Cardiac fibroblast (primary cell): ENCODE measurements at places on chromosomes 13 and 19.

DNA sequence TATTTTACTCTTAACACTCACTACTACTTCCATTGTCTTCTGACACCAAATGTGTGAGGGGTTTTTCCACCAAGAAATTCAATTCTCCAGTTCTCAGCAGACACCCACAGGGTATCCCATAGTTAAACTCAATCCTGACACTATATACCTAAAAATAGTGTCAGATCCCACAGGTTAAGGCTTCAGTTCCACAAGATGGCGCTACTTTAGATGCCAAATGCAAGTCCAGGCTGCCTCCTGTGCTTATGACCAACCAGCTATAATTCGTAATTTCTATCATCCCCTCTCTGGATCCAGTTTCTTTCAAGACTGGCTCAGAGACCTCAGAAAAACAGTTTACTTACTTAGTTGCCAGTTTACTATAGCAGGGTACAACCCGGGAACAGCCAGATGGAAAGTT, 1146.2 kb upstream of the SPRY2 start:
- DNase-seq, result peak; percentile 6

- no peak for DNase-seq
Observed at GRCh38 chr13:76231522-76232167, 595.5 kb downstream of the LMO7 start.

GRCh38 chr13:51623473-51623872, 39.2 kb downstream of the WDFY2 start:
- no peak for DNase-seq

- no peak for DNase-seq
Observed at GRCh38 chr13:90884066-90884465, 463.4 kb upstream of the MIR17HG start.

DNA sequence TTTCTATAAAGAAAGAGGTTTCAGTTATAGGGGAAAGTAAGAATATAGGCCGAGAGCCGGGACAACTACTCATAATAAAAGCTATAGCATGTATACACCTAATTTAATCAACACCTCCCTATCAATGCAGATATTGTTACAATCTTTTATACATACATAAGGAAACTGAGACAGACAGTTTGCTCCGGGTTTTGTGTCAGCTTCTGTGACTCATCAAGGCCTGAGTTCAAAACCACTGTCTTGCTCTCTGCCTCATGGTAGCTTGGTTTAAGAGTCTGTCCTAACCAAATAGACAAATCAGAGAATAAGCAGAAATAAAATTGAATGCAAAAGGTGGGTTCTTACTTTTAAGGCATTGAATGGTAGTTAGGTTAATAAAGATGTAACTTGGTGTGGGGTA, 222.9 kb downstream of the GGACT start:
- DNase-seq, result no peak

DNA sequence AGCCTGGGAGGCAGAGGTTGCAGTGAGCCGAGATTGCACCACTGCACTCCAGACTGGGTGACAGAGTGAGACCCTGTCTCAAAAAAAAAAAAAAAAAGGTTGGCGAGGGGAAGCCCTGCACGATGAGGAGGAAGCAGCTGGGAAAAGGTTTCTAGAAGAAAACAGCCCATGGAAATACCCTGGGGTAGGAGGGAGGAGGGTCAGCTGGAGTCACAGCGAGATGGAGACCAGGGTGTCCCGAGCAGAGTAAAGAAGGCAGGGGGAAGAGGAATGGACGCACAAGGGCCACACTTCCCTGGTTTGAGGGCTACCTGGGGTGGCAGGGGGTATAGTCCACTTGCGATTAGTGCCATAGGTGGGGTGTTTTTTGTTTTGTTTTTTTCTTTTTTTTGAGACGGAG, 6.4 kb downstream of the KANK3 start:
- no peak for DNase-seq

- DNase-seq, result no peak
Observed at GRCh38 chr13:99693351-99693750, 192.1 kb downstream of the TM9SF2 start.

- DNase-seq, result peak; percentile 55
Observed at GRCh38 chr13:42615691-42616090, 41.7 kb downstream of the TNFSF11 start.

DNA sequence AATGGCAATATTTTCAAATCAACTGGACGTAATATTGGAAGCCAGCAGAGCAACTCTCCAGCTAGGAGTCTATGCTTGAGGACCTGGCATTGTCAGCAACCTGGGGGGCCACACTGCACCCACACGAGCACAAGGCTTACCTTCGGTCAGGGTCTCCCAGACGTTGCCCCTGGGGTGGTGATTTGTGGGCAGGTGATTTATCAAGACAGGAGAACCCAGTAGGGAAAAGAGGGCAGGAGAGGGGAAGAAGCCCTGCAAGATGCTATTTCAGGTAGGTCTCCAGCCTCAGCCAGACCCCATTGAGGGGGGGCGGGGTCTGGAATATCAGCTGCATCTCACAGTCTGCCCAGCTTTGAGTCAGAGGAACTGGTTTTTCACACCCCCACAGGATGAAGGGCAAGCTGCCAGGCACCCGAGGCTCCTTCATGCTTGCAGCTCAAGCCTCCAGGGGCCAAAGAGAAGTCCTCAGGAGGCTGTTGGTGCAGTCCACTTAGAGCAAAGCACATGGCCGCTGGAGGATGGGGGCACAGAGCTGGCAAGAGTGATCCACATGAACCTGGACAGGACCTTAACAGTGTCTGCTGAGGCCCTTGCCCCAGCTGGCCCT, 80.9 kb upstream of the UQCRFS1 start:
- no peak for DNase-seq

DNA sequence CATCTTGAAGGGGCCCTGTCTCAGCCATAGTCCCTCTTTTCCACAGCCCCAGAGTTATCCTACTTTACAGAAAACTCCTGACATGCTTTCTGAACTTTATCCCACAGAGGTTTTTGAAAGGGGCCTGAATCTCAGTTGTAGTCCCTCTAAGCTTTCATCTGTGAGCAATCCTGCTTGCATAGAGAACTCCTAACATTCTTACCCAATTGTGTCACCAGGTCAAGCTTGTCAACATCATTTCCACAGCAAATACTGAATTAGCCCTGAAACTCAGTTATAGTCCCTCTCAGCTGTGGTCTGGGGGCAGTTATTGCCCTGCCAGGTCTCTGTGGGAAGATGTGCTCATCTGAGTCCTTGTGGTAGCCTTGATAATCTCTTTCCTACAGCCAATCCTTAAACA, 2190.3 kb upstream of the PCDH20 start:
- no peak for DNase-seq

DNA sequence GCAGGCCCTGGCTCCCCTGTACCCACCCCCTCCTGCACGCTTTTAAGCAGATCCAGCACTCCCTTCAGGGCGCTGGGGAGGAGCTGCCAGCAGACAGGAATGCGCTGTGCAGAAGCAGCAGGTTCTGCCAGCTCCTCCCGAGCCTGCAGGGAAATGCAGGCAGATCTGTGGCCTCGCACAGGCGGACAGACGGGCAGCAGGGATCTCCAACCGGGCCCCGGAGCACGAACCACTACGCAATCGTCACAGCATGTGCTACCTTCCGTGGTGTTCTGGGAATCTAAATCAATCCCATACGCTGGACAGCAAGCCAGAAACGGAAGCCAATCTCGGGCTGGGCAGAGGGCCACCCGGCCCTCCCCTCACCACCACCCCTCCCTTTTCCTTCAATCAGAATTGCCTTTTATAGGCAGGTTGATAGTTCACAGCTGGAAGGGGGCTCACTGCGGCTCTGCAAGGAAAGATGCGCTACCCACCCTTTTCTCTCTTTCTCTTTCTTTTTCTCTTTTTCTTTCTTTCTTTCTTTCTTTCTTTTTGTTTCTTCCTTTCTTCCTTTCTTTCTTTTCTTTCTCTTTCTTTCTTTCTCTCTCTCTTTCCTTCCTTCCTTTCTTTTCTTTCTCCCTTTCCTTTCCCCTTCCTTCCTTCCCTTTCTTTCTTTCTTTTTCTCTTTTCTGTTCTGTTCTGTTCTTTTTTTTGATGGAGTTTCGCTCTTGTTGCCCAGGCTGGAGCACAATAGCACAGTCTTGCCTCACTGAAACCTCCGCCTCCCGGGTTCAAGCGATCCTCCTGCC, 99.9 kb downstream of the GNG7 start:
- peak; percentile 98 for DNase-seq

GRCh38 chr13:44816701-44817100, 172.6 kb downstream of the NUFIP1 start:
- no peak for DNase-seq

- no peak for DNase-seq
Observed at GRCh38 chr13:101915331-101915730, 462.9 kb downstream of the ITGBL1 start.

DNA sequence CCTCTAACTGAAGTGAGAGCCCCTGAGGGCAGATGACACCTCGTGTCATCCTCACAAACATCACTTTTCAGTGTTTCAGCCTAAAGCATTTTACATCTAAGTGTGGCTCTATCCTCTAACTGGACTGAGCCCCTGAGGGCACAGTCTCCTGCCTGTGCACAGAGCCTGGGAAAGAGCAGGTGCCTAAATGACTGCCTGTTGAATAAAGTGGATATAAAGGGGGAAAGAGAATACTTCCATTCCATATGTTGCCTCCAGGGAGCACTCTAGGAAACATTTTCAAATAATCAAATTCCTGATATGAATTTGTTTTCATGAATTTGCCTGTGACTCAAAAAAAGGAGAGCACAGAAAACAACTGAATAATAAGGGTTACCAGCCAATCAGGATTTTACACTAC, 32.2 kb downstream of the CNMD start:
- no peak for DNase-seq

DNA sequence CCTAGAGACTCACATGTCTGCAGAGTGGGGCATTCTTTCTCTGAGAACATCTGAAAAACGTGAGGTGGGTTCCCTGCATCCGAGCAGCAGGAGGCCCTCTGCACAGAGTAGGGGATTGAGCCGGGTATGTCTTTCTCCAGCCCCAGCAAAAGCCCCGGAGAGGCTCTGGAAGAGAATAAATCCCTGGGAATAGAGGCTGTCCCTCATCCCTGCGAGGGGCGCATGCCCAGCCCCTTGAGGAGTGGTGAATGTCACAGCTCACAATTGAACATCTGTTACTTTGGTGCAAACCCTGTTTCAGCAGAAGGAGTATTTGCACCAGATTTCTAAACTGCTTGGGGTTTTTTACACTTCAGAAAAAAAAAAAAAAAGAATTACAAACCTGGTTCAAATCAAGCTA, 164.6 kb downstream of the FGF14 start:
- no peak for DNase-seq

DNA sequence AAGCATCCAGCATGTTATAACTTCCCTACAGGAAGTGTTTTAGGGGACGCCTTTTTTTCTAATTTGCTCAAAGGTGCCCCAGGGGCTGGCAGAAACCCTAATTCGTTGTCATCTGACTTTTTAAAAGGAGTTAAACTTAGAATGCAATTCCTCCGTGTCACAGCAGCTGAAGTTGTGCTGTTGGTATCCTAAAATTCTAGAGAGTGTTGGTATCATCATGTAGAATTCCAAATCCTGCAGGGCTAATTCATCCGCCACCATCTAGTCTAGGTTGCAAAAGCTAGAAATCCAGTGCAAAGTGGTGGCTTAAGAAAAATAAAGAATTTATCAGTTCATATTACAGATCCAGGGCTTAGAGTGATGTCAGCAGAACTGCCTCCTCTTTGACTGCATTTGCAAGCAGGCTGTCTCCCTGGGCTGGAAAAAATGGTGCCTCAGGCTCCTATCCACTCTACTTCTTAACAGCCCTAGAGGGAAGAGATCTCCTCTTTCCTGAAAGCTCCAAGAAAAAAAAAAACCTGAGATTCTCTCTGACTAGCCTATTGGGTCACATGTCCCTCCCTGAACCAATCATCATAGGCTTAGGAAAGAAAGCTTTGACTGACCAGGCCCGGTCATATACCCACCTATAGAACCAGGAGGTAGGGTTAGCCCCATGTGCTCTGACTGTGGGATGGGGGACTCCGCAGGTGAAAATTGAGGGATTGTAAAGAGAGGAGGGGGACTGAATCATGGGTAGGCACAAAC, 73.0 kb downstream of the MAP4K1 start:
- no peak for DNase-seq

- DNase-seq, result no peak
Observed at GRCh38 chr19:4952945-4953344, 16.0 kb upstream of the KDM4B start.

GRCh38 chr13:49997955-49998354, 1.1 kb downstream of the TRIM13 start:
- DNase-seq, result peak; percentile 11

GRCh38 chr19:4059891-4060620, 6.6 kb downstream of the ZBTB7A start:
- peak; percentile 74 for DNase-seq

- no peak for DNase-seq
Observed at GRCh38 chr13:84744203-84744602, 861.9 kb upstream of the SLITRK1 start.

DNA sequence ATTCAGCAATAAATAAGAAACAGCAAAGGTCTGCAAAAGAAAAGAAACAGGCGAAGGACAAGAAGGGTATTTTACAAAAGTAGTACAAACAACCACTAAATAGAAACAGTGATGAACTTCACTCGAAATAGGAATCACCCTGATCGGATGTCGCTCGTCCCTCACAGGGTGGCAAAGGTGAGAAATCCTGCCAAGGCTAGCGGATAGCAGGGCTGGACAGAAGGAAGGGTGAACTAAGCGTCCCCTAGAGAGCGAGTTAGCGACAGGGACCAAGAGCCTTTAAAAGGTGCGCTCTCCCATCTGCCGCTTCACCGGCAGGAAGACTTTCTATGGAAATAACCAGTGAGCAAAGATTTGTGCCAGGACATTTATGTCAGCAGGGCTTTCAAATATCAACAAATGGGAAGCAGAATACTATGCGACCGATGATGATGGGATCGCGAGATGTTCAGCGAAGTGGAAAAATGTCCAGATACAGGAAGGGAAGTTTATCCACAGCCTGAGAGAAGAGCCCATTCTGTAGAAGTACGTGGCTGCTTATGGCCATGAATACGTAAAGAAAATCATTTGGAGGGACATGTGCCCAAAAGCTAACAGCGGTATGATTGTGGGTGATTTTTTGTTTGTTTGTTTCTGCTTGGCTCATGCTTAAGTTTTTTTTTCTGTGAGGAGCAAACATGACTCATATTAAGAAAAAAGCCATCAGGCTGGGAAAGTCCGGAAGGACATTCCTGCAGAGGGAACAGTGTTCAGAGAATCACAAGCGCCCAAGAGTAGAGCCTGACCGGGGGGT, 18.9 kb downstream of the ELAVL1 start:
- DNase-seq, result peak; percentile 83

- DNase-seq, result no peak
Observed at GRCh38 chr19:17196610-17197009, 18.5 kb upstream of the USE1 start.

- DNase-seq, result no peak
Observed at GRCh38 chr13:79384022-79384610, 21.9 kb downstream of the RBM26 start.

- peak; percentile 98 for DNase-seq
Observed at GRCh38 chr19:17135001-17135853, 59.6 kb downstream of the MYO9B start.

GRCh38 chr13:29959086-29959485, 108.7 kb upstream of the UBL3 start:
- no peak for DNase-seq

DNA sequence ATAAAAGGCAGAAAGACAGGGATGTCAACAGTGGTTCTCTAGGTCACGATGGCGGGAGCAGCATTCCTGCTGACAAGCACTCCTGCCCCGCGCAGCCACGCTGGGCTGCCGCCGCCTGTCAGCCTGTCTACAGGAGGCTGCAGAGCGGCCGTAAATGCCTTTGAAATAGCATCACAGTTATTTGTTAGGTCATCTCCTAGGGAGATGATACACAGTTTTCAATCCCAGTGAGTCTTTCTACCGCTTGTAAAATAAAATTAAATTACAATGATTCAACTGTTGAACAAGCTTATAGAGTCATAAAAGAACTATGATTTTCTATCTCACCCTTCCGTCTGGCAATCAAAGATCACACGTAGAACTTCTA, 7.3 kb upstream of the SLC7A9 start:
- peak; percentile 9 for DNase-seq
